Stimulated activated CD4-positive, alpha-beta T cell treated with anti-CD3 and anti-CD28 coated beads, Interleukin-1b, Interleukin-23, amount 100 ng/mL, for 1 hour (primary cell): ENCODE measurements at places on chromosomes 1 and 21.

DNA sequence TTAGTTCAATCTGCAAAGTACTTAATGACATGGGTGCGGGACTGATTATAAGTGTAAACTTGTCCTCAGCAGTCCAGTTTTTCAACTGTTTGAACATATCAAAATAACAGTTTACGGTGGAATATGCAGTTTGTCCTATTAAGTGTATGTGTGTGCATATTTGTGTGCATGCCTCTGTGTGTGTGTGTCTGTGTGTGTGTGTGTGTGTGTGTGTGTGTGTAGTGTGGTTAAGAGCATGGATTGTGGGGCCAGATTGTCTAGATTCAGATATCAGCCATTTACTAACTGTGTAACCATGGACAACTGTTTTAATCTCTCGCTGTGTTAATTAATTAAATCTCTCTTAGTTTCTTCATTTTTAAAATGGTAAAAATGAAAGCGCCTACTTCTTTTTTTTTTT, 39.0 kb downstream of the NEXN start:
- DNase-seq, result no peak

DNA sequence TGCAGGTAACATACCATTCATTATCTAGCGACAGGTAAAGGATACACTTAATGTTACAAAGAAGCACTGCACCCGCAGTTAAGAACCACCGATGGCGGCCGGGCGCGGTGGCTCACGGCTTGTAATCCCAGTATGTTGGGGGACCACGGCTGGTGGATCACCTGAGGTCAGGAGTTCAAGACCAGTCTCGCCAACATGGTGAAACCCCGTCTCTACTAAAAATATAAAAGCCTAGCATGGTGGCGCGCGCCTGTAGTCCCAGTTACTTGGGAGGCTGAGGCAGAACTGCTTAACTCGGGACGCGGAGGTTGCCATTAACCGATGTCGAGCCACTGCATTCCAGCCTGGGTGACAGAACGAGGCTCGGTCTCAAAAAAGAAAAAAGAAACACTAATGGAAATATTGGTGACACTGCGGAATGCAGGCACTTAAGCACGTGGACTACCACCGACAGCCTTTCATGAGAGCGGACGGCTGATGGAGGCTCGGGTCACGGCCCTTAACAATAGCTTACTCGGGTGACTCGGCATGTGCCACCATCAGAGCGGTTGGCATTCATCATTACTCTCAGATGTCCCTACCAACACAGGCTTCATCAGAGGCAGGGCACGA, 542 bp downstream of the GAS5 start:
- DNase-seq, result no peak

- no peak for DNase-seq
Measured at GRCh38 chr1:235513495-235514366, 9.5 kb upstream of the B3GALNT2 start.

DNA sequence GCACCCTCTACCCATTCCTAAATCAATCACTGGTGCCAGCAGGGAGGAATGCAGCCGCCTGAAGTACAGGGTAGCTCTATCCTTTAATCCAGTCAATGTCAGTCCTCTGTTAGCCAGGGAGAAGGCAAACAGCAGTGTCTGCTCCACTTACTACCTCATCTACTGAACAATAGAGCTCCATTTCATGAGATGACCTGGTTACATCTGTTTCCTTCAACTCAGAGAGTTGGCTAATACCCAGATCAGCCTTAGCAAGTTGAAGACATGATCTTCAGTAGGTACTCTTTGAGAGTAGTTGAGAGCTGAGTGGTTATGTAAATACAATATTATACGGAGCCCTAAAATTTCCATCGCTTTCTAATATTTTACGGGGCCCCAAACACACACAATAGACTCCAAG, 46.1 kb upstream of the CD34 start:
- DNase-seq, result no peak

DNA sequence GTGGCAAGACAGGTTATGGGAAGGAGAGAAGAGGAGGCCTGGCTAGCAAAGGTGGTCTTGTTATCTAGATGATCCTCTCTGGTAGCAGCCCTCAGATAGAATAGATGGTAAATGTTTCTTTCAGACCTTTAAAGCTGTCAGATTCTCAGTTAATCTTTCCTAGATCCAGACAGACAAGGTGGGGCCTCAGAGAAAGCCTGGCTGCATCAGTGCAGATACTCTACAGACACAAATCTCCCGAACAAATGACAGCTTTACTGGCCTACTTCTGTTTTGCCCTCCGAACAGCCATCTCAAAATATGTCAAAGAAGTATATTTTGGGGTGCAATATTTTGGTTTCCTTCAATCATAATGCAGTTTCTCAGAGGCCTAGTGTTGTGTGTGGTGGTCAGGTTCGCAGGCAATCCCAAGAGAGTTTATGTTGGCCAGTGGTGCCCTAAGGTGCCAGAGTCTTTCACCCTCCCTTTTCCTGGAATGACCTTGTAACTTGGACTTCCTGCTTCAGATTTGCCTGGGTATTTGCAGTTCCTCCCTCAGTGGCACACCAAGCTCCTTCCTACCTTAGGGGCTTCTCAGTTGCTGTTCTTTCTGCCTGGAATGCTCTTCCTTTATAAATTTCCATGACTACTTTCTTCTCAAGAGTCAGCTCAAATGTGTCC, 7.0 kb downstream of the LRRC8B start:
- DNase-seq, result no peak

DNA sequence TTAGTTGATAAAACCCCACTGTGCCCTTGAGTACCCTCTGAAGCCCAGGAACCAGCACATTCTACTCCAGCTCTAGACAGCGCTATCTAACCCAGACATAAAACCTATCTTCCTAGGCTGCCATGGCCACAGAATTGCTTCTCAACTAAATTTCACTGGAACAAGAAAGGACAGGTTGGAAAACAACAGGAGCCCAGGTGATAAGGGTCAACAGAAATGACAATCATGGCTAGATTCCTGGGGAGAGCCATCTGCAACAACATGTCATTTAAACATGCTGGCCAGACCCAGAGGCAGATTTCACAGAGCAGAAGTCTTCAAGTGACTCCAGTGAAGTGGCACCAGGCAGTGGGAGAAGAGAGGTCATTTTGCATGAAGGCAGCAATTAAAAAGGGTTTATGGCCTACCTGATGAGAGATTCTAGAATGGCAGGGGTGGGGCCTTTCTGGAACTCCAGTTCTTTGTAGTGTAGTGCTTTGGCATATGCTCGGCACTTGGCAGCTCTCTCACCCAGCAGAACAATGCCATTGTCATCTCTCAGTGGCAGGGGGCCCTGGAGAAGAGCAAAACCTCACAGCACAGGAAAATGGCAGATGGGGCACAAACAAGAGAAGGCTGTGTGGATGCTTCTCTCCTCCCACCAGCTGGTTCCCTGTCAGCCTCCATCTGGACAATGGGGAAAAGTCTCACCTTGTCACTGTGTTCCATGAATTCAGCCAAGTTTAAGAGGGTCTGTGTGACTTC, 9.9 kb downstream of the ANGPTL7 start:
- no peak for DNase-seq

DNA sequence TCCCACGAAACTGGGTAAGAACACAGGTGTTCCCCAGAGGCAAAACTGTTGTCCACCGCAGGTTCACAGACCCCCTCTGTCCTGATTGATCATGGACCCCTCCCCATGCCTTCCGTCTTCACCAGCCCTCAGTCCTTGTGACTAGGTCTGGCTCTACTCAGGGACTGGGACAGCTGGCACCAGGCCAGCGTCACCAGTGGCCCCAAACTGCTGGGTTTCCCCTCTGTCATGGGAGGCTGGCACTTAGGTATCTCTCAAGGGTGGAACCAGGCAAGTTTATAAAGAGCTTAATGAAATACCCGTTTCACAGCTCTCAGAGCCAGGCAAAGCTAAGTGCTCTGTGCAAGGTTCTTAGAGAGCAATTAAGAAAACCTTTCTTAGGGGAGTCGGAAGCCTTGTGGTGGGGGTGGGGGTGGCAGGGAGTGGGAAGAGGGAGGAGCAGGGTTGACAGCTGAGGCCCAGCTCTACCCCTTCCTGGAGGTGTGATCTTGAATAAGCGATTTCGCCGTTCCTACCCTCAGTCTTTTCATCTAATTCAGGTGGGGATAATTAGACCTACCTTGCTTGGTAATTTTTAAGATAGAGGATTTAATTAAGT, 35.0 kb upstream of the IFNLR1 start:
- no peak for DNase-seq
